GM12865 (cell line): ENCODE measurements at places on chromosomes 7 and 10.

DNA sequence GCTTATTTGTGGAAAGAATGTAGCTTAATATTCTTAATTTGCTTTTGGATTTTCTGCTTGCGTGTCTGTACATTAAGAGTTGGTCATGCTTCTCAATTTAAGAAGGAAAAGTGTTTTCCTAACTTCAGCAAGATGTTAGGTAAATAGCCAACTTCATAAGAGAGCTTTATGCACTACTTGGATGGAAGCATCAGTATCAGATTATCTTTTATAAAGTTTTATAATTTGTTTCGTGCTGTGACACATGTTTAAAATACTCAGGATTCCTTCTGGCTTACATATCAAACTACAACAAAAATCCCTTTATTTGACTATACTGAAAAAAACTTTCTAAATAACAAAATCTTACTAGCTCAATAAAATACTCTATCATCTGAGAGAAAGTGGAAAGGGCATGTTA, 34.8 kb upstream of the AGR2 start:
- DNase-seq, result no peak

GRCh38 chr10:11081408-11081807, 63.7 kb downstream of the CELF2 start:
- DNase-seq, result no peak

DNA sequence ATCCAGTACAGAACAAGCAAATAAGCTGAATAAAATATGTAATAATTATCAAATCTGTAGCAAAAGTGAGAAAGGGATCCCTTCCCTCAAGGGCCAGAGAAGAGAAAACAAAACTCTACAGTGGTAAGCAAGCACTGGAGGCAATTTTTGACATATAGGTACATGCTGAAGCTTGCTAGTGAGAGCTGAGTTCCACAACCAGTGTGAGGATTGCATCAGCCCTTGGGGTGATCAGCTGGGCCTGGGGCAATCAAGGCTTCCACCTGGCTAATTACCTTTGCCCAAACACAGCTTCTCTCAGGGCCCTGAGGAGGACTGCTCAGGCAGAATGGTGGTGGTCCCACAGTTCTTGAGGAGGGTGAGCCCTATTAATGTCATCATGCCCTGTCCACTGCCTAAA, 134.4 kb upstream of the DLX6 start:
- DNase-seq, result no peak

DNA sequence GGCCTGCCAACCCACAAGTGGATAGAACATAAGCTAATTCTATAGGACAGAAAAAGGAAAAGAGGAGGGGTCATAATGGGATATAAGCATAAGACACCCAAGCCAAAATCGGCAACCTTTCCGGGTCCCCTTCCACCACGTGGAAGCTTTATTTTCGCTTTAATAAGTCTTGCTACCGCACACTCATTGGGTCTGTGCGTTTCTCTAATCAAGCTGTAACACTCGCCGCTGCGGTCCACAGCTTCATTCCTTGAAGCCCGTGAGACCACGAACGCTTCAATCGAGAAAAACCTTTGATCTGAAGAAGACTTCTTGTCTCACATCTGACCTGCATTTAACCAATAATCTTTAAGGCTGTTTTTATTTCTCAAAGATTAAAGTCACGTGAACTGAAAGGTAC, 35.8 kb upstream of the HECW1 start:
- no peak for DNase-seq

DNA sequence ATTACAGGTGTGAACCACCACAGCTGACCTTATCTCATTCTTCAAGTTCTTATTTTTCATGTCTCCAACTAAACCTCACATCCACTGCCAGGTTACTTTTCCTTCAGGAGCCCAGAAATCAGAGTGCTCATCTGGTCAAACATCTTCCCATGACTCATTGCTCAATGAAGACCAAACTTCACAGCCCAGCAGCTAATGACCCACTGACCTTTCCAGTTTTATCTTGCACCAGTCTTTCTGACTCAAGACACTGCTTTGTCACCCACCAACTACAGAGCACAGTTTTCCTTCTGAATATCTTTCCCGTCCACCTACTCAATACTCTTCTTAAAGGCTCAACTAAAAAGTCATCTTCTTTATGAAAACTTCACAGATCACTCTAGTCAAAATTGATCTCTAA, 245.1 kb downstream of the CHCHD3 start:
- no peak for DNase-seq

GRCh38 chr10:114157912-114158311, 16.1 kb downstream of the CCDC186 start:
- no peak for DNase-seq

- peak; percentile 40 for DNase-seq
These were observed 7.2 kb upstream of the CHCHD1 start for GRCh38 chr10:73774637-73775036.

GRCh38 chr7:33185786-33186185, 56.4 kb downstream of the BBS9 start:
- peak; percentile 54 for DNase-seq

- DNase-seq, result no peak
These were observed 126.4 kb downstream of the RNLS start for GRCh38 chr10:88456730-88457129.

DNA sequence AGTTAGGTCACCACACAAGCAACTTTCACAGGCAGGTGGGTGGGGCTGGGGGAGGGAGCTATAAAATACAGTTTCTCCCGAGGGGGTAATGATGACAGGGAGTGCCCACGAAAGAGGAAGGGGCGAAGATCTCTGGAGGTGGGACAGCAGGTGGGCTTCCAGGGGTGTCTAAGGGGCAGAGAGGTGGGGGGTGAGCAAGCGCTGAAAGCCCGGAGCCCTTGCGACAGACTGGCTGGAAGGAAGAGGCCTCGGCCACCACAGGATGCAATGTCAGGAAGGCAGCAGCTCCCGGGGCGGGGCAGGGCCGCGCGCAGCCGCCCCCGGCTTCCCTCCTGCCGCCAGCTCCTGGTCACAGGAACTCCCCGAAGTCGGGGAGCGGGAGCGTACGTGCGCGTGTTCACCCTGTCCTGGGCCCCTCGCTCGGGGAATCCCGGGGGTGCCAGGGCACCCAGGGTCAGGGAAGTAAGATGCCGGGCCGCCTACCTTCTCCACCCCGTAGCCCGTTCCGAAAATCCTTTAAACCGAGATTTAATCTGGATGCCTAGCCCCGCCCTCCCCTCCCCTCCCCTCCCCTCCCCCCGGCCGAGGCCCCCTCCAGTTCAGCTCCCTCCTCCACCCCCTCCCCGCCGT, 105.2 kb upstream of the PPIF start:
- peak; percentile 85 for DNase-seq

DNA sequence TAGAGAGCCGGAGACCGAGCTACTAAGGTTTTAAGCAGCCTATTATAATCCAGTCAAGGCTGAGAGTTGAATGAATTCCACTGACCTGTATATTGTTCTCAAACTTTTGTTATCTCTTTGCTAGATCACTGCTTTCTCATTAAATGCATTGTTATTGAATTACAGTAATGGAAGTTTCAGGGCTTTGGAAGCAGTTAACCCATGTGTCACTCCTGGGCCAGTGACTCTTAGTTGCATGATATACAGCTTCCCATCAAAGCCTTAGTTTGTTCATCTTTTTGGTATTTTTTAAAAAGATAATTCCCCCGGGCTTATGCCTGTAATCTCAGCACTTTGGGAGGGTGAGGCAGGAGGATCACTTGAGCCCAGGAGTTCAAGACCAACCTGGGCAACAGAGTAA, 55.4 kb upstream of the KIAA1217 start:
- DNase-seq, result no peak

DNA sequence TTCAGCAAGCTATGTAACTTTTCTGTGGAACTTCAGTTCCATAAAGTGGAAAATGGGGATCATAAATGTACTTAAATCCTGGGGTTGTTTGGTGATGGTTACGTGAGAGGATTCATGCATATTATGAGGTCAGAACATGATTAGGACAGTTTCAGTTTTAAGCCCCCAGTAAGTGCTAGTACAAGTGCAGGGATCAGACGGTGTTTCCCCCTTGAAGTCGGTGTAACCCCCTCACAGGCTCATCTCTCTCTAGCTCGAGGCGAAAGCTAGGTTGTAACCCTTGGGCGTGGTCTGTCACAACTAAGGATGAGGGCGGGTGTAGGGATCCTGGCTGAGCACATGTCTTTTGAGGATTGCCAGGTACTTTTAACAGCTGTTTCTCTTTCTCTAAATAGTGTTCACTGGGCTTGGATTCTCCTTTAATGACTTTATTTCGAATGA, 84.7 kb downstream of the SPAG6 start:
- DNase-seq, result peak; percentile 24

DNA sequence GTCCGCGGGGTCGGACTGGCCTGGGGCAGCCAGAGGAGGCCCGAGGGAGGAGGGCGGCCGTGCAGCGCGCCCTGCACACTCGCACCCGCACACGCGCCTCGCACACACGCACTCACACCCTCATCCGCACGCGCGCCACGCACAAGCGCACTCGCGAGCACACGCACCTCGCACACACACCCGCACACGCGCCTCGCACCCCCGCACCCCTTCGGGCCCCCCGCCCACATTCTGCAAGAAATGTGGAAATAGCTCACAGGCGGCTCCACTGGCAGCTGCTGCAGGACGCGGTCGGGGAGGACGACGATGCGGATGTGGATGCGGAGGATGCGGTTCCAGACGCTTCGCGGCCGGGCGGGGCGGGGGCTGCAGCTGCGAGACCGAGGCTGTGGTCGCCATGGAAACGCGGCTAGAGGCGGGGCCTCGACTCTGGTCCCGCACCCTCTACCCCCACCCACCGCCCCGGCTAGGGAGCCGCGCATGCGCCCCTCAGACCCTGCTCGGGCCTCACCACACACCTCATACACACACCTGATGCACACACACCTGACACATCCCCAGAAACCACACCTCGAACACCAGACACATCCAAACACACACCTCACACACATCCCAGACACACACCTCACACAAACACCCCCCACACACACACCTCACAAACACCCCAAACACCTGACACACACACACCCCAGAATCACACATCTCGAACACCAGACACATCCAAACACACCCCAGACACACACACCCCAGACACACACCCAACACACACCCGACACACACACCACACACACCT, at the start of gene CALY:
Gene CALY (minus strand): TSS at position 320 of the 793 bp plus-strand sequence. CDS start 7,907 bp downstream, outside the sequence.
- DNase-seq, result peak; percentile 56
